Stimulated activated CD4-positive, alpha-beta T cell treated with anti-CD3 and anti-CD28 coated beads, Interleukin-4, amount 100 ng/mL, for 48 hours (primary cell): ENCODE measurements at places on chromosomes 1 and 21.

GRCh38 chr1:63326106-63326472 lies 3.7 kb downstream of the FOXD3 start:
- no peak for DNase-seq

DNA sequence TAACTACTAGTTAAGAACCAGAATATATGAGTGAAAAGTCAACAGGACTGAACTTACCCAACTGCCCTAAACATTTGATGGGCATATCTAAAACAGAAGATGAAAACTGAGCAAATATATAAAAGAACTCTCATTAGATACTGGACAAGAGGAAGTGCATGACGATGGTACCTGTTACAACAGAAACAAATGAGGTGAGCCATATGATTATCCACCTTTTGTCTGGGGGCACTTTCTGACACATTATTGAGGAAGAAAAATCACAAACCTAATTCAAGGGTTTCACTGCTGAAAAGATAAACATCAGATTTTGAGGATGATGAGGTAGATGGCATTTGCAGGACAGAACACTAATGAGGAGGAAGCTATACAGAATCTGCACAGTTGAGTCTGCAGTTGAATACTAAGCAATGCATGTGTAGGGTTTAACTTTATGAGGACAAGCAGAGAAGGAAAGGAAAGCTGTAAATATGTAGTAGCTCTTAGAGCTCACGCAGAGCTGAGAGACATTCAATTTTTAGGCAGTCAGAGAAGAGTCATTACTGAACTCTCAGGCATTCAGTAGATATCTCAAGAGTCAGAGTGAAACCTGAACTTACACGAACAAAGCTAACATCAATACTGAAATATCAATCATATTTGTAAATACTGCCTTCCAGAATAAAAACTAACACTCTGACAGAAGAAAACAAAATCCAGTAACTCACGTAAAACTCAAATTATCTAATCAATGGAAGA lies 262.1 kb downstream of the AKT3 start:
- no peak for DNase-seq

GRCh38 chr1:167479331-167479979 lies 38.9 kb downstream of the CD247 start:
- DNase-seq, result no peak

GRCh38 chr1:42139444-42139843 lies 13.8 kb upstream of the GUCA2B start:
- DNase-seq, result no peak

DNA sequence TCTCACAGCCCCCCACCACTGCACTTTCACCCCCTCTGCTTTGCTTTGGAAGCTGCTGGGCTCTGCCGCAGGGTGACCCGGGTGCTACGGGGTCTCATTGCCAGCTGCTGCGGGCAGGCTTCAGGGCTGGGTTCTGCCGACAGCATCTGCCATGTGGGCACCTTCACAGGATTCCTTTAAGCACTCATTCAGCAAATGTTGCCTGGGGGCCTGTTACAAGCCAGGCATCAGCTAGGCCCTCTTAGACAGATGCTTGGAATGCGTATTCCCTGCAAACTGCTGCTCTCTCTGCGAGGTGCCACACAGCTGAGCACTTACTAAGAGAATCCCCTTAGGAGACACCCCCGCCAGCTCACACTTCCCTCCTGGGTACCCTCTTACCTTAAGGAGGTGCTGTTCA lies 29.2 kb downstream of the COL16A1 start:
- no peak for DNase-seq
